ENCODE measurements at places on chromosomes 3 and 15.

GRCh38 chr15:96431786-96432185 lies 101.3 kb downstream of the NR2F2 start:
- no peak for DNase-seq

DNA sequence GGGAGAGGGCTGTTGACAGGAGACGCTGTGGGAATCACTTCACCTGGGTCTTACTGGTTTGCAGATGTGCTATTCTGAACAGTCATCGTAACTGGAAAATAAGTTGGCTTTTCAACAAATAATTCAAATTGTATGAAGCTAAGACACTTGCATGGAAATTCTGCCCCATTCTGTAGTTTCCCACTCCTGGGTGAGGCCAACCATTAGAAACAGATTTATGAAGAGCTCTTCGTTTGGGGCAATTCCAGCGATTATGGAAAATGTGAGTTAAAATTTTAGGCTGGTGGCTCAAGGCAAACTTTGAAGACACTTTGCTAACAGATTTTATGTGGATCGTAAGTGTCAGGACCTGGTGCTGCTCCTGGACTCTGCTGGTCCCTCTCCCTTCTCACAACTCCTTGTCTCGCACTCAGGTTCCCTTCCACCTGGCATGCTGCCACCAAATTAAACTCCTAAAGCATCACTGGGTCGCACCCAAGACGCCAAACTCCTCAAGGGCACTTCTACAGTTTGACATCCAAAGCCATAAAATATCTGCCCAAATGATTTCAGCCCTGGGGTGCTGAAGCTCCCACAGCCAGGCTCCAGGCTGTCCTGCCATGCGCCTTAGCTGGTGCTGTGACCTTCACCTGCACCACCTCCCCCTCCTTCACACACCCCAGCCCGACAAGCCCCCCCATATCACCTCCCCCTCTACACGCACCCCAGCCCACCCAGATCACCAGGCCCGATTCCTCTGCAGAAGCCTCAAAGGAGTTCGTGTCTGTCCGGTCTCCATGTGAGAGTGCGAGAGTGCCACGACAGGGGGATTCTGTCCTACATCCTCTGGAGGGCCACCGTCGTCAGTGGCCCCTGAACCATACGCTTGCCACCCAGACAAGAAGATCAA lies 138.4 kb downstream of the NSMCE3 start:
- no peak for DNase-seq

DNA sequence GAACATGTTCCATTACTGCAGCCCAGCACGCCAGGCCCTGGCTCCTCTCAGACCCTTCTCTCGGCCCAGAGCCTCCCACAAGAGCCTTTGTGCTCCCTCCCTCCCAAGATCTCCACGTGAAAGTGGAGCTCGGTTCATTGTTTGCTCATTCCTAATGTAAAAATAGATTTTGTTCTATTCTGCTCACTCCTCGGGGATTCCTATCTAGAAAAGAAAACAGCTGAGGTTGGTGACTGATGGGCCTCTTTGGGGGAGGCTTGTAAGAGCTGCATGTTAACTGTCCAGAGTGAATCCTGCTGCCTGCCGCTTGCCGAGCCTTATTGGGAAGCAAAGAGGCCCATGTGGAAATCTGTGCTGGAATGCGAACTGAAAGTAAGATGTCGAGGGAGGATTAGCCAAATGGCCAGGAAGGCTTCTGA lies 267.1 kb downstream of the LRTM1 start:
- peak; percentile 47 for DNase-seq

DNA sequence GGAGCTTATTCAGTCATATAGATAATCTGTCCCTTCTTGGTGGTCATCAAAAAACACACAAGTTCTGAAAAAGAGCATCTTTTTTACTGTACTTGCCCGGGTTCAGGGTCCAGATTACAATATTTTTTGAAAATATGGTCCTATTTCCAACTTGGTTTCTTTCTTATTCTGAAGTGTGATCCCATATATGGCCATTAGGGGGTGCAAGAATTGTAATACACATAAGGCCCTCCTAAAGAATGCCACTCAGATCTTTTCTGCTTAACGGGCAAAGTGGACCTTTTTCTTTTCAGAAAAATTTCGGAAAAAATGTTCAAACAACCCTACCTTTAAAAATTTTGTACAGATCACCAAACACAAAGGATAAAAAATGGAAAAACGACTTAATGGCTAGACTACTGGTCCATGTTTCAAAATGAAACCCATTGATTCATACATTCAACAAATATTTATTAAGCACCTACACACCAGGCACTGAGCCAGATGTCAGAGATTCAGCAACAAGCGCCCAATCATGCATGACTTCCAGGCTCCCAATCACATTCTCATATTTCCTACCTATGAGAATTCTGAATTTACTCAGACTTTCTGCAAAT lies 102.0 kb upstream of the MYRIP start:
- no peak for DNase-seq

GRCh38 chr3:54026543-54026942 lies 95.8 kb upstream of the CACNA2D3 start:
- DNase-seq, result no peak

DNA sequence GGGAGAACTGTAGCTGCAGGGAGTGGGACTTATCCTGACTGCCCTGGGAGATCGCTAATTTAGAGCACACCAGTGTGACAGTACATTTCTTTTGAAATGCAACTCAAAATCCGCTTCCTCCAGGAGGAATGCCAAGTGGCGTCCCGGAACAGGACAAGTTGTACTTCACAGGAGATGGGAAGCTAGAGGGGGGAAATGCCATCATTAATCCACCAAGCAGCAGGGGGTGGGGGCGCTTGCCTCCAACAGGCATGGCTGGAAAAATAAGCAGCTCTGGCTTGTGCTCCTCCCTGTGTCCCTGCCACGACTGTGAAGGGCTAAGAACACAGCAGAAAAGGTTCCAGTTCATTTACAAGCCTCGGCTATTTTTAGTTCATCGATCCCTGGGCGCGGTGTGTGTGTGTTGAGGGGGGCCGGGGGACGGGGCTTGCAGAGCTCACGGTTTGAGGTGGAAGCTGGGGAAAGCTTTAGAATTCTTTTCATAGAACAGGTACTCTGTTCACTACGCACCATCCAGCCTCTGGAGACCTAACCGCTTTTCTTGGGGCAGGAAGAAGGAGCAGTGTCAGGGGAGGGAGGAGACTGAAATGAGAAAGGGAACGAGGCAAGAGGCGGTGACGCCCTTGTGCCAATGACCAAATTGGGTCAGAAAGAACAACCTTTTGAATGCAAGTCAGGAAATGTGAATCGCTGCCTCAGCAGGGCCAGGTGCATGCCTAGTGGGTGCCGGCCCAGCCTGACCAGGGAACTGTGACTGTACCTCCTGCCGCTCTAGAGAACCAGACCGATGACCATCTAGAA lies 51.8 kb upstream of the DGKG start:
- DNase-seq, result peak; percentile 70

- no peak for DNase-seq
Observed at GRCh38 chr3:113450911-113451310, 9.6 kb upstream of the CFAP44 start.

- no peak for DNase-seq
Observed at GRCh38 chr3:47013231-47013630, 33.8 kb downstream of the NBEAL2 start.

GRCh38 chr3:541062-541801 lies 344.7 kb downstream of the CHL1 start:
- no peak for DNase-seq

- DNase-seq, result no peak
Observed at GRCh38 chr3:23455775-23456174, 252.6 kb downstream of the UBE2E2 start.

DNA sequence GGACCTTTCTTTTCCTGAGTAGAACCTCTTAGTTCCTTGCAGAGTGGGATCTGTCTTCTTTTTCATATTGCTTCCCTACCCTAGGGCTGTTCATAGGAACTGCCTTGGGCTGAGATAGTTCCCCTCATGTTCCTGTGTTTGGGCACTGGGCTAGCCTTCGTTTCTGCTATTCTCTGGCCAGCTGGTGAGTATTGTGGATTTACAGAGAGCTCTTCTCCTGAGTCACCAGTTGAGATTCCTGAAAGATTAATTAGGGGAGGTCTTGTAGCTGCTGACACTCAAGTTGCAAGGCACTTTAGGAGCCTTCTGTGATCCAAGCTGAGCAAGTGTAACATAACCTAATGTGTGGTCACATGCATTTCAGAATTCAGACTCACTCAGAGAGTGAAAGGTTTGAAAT lies 30.7 kb downstream of the CHD2 start:
- no peak for DNase-seq

GRCh38 chr15:68204776-68205557 lies at the start of gene CALML4:
TSS of gene CALML4 (minus strand) at chr15:68205332. CDS start at chr15:68205247, 85 bp downstream.
- DNase-seq, result peak; percentile 72

DNA sequence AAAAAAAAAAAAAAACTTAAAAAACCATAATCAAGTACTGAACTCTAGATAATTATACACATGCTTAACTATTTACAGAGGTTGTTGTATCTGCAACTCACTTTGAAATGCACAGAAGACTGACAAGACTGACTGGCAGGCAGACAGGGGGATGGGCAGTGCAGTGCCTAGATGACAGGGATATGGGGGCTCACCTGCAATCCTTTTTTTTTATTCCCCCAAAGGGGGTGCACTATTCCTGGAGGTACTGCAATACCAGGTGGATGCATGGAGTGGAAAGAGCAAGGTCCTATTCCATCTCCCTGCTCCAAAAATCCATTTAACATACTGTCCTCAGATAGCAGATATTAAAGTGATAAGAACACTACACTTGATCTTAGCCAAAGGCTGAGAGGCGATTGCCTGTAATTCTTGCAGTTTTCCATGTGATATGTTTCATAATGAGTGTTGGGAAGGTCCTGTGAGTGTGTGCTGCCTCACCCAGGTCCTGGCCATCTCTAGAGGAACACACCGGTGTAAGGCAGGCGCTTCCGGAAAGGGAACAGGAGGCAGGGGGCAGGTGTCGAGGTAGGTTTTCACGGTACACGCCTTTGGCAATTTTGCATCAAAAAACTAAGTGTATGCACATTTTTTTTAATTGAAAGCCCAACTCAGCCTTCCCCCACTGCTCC lies 22.7 kb downstream of the SEC61A1 start:
- no peak for DNase-seq

- peak; percentile 47 for DNase-seq
Observed at GRCh38 chr15:85579957-85580694, 199.7 kb downstream of the AKAP13 start.

- peak; percentile 85 for DNase-seq
Observed at GRCh38 chr15:64911311-64912186, at the start of gene ANKDD1A. TSS of gene ANKDD1A (plus strand) at chr15:64911902. CDS start at chr15:64911931, 29 bp downstream.

All from left ventricle myocardium superior (tissue), 1 donor.